Activated CD4-positive, alpha-beta T cell treated with anti-CD3 and anti-CD28 coated beads, Interleukin-2, Interleukin-4, amounts not matched to agents 100 ng/mL and 50 ng/mL, durations not matched to agents 16 hours and 8 hours (primary cell): ENCODE measurements at places on chromosomes 13 and 19.

DNA sequence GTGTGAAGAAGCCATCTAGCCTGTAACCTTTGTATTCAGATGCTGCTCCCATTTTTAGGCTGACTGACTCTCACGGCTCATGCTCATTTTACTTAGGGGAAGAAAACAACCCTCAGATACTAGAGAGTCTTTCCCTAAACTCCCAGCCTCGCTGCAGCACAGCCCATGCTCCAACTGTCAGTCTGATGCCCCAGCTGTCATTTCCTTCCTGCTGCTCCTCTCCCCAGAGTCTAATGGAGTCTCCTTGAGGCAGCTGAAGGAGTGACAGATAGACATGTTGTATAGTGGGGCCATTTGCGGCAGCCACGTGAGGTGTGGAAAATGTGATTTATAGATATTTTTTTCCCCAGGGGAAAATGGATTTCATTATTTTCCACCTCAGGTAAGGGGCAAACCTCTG lies 59.2 kb upstream of the OLFM4 start:
- no peak for DNase-seq

GRCh38 chr13:43100667-43101066 lies 77.3 kb downstream of the DNAJC15 start:
- DNase-seq, result no peak

GRCh38 chr19:41804336-41804735 lies 7.9 kb downstream of the CEACAM3 start:
- DNase-seq, result peak; percentile 3

DNA sequence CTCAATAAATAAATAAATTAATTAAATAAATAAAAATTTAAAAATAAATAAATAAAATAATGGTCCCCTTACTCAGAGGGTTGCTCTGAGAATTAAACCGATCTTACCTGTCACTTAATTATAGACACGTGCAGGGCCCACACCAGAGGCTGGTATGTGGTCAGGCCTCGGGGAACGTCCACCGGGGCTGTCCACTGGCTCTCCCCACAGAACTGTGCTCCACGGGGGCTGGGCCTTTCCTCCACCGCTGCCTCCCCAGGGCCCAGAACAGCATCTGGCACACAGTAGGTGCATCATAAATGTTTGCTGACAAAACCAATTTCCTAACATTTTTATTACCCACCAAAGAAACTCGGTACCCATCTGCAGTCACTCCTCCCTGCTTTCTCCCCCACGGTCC lies 69.2 kb downstream of the CEBPG start:
- no peak for DNase-seq

DNA sequence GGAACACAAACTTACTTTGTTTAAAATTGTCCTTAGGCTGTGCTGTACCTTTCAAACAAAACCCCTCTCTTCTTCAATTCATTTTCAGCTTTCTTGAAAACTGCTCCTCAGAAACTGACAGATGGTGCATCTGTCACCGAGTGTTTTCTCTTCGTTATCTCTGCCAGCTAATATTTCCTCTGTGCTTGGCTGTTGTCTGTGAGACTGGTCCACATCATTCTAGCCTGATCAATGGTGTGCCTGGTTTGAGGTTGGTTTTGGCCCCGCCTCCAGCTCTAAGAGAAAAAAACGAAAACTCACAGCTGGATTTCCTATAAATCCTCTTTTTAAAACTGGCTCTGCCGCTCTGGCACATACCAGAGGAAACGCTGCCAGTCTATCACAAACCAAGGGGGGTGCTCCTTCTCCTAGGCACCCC lies 79.7 kb downstream of the STARD13 start:
- DNase-seq, result no peak

DNA sequence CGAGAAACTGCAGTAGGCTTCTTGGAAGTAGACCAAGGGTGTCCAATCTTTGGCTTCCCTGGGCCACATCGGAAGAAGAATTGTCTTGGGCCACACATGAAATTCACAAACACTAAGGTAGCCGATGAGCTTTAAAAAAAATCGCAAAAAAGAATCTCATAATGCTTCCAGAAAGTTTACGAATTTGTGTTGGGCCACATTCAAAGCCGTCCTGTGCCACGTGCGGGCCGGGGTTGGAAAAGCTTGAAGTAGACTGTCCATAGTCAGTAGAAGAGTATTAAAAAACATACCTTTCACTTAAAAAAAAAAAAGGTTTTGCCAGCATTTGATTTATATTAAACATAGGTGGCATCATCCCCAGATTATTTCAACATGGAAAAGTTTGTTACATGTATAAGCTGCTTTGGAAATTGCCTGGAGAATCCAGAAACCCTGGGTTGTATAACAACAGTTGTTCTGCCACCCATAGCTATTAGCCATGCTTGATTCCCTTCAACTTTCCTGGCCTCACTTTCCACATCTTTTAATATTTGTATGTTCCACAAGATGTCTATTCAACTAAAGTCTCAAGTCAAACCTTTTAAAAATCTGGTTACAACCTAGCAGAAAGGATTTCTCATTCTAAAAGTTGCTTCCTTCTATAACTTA lies 1.0 kb downstream of the IFT88 start:
- DNase-seq, result no peak

GRCh38 chr19:34355201-34355600 lies 9.8 kb upstream of the GPI start:
- no peak for DNase-seq

GRCh38 chr13:80161896-80162295 lies 179.0 kb downstream of the SPRY2 start:
- no peak for DNase-seq

DNA sequence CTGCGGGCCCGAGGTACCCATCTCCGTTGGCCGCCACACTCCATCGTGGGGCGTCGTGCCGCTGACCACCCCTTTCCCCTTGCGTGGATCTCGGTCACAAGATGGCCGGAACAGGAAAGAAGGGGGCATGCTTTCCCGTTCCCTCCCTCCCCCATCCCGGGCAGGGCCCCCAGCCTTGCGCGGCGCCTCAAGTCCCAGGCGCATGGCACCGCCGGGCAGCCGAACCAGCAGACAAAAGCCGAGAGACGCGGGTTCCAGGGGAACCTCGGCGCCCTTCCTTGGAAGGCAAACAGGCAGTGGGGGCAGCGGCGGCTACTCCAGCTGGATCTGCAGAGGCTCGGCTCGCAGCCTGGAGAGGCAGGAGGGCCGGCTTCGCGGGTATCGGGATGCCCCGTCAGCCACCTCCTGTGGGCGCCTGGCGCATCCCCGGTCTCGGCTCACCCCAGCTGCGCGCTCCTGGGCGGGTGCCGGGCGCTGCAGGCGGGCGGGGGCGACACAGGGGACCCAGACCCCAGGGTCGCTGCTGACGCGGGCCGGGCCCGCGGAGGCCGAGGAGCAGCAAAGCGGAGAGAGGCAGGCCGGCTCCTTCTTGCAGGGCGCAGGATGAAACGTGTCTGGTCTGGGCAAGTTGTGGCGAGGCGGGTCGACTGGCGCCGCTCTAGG lies 439 bp downstream of the DZIP1 start:
- DNase-seq, result no peak

- no peak for DNase-seq
Observed at GRCh38 chr19:18493440-18494266, 28.2 kb downstream of the ELL start.

DNA sequence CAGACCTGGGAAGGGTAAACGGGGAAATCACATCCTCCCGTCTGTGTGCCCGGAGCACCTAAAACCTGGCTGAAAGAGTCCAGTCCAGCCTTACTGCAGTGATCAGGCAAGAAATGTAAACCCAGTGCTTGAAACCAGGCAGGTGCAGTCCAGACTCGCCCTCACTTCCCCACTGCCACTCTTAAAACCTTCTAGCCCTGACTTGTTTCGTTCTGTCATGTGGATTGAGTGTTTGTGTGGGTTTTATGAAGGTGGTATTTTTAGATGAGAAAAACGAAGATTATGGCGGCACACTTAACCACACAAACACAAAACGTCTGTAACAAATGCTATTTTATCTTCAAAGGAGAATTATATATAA lies 839 bp upstream of the CKAP2 start:
- peak; percentile 17 for DNase-seq

DNA sequence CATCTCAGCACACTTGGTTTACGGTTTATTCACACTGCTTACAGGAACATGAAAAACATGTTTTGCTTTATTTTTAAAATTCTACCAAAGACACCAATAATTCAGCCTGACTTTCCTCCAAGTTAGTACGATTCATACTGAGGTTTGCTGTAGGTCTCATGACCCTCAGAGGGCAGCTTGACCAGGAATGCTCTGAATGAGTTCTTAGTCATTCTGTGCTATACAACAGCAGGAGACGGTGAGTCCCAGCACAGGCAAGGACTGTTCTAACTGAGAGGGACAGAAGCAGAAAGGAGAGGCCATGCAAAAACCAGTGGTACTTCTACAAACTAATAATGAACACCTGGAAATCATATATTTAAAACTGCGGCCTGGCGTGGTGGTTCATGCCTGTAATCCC lies 6.4 kb downstream of the GRTP1 start:
- no peak for DNase-seq

DNA sequence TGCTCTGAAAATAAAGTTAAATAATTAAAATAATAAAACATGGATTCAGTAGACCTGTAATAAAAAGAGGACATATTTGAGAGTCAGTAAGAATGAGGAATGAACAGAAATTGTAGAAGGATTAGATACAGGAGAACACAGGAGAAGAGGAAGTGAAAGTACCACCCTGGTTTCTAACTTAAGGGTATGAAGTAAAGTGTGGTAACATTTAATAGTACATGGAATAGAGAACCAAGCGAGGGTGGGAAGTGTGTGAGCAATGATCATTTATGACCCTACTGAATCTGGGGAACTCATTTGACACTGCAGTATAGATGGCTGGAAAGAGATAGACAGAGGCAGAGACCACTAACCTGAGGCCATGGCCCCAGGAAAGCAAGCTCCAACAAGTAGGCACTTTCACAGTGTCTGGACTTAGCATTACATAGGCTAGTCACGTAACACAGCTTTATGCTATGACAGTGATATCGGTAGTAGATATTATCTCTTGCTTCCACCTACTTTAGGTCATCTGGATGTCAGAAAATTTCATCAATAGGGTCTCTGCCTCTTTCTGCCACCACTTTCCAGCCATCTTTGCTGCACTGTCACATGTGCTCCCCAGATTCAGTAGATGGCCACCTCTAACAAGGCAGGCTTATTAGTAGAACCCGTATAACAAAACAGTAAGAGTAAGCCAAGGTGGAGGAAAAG lies 633.9 kb upstream of the MIR17HG start:
- no peak for DNase-seq

DNA sequence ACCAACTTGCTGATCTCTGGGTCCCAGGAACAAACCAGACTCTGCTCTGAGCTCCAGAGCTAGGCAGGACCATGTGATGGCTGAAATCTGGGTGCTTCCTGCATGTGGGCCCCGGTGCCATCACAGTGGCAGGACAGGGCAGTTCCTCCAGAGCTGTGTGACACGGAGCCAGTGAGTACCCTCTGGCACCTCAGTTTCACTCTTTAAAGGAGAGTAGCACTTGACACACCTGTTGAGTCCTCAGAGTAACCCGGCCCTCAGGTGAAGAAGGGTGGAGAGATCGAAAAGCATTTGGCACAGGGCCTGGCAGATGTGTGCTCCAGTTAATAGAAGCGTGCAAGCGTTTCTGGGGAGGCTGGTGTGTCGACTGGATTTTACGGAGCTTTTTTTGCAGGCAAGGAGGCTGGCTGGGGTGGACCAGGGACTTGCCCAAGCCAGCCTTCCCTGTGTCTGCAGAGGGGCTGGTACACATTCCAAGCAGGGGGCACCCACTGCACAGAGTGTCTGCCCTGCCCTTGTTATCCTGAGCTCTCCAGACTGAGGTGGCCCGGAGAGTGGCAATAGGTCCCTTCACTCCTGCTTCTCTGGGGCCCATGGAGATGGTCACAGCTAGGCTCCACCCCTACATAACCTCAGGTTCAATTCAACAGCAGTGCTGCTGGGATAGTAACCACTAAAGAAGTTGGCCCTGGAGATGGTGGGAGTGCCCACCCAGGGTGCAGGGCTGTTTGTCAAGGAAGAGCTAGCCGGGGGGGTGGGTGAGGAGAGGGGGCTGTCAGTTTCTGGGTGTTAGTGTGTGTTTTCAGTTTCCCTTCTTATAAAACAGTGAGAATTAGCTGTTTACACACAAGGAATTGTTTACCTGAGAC lies 8.3 kb downstream of the RPS19 start:
- no peak for DNase-seq

DNA sequence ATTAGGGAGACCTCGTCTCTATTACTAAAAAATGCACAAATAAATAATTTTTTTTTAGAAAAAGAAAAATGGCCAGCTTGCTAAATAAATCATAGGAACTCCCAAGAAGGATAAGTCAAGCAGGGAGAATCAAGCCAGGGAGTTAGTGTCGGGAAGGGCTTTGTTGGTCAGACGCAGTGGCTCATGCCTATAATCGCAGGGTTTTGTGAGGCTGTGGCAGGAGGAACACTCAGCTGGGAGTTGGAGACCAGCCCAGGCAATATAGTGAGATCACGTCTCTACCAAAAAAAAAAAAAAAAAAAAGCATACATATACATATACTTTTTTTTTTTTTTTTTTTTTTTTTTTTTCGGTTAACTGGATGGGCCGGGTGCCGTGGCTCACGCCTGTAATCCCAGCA lies 9.0 kb downstream of the NACC1 start:
- no peak for DNase-seq

DNA sequence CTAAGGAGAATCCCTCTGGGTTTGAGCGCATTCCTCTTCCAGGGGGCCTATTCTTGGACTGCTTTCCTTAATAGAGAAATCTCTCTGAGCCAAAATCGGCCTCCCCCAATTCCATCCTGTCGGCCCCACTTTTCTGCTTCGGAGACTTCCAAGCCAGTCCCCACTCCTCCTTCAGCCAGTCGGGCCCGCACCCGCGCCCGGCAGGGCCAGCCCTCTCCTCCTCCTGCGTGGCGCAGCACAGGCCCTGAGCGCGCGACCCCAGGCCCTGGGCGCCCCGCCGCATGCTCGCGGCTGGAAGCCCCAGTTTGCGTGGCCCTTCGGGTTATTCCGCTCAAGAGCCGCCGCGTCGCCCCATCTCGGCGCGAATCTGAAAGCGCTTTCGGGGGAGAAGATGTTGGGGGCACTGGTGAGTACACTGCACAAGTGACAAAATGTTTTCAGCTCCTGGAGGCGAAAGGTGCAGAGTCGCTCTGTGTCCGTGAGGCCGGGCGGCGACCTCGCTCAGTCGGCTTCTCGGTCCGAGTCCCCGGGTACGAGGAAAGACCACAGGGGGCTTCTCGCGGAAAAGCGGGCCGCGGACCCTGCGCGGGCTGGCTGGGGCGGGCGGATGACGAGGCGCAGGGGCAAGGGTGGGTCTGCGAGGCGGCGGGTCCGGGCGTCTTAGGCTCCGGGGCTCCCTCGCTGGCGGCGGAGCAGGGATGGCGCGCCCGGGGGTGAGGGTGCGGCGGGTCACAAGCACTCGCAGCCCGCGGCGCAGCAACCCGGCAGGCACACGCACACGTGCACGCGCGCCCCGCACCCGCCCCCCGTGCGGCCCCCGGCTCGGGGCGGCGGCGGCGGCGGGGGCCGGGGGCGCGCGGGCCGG lies at the start of gene IL17D:
Gene IL17D, plus strand, starts transcription at position 785 of the 865 bp plus-strand sequence. CDS start 303 bp downstream, outside the sequence.
- peak; percentile 30 for DNase-seq

DNA sequence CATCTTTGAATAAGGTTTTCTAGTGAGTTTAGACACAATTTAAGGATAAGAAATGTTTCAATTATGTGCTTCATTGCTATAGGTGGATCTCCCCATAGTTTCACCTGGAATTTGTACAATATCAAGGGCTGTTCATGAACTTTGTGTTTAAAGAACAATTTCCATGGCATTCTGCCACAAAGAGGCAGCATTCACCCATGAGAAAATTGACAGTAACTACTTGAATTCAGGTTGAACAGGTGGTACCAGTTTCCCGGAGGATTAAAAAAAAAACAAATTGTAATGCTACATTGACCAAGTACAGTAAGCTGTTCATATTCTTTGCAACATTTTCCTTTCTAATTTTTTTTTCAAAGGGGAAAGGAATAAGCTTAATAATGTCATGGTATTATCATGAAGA lies 9.1 kb downstream of the SLITRK5 start:
- DNase-seq, result no peak

GRCh38 chr13:50222569-50223332 lies 207.5 kb downstream of the KCNRG start:
- DNase-seq, result peak; percentile 40
